GM04504 (cell line): ENCODE measurements at places on chromosomes 16 and 17.

- peak; percentile 78 for DNase-seq
Observed at GRCh38 chr17:8220783-8221662, 10.6 kb upstream of the AURKB start.

- peak; percentile 83 for DNase-seq
Observed at GRCh38 chr16:75238132-75238852, 13.1 kb downstream of the BCAR1 start.

DNA sequence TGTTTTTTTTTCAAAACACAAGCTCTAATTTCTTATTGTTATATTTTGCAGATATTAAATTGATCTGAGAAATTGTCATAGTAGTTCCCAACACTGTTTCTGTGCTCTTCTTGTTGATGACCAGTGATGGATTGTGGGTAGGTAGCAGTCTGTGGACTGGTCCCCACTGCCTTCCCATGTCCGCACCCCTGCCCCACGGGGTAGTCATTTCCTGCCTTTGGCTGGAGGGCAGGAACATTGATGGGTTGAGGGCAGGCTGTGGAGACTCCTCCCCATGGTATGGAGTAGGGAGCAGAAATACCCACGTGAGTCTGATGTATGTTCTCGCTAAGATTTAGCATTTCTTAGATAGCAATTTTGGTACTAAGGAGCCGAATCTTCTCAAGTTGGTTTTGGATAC lies 762.0 kb downstream of the CDH8 start:
- no peak for DNase-seq

DNA sequence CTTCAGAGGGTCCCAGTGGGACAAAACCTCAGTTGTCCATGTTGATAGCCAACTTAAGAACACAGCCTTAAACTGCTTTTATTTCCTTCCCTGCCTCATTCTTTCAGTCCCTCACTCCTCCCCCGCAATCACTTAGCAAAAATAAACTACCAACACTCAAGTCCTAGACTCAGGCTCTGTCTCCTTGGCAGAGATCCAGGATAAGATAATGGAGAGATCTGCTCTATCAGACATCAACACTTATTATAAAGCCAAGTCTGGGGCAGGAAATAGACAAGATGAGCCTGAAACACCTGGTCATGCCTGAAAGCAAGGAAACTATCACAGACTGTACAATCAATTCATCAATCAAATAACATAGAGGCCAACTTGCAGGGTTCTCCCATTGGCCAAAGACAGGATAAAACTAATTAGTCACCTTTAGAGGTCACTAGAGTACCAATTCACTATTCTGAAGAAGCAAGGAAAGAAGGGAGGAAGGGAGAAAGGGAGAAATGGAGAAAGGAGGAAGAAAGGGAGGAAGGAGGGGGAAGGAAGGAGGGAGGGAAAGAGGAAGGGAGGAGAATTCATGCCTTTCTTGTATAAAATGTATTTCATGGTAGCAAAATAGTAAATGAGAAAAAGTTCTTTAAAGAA lies 15.7 kb downstream of the HYDIN start:
- no peak for DNase-seq

DNA sequence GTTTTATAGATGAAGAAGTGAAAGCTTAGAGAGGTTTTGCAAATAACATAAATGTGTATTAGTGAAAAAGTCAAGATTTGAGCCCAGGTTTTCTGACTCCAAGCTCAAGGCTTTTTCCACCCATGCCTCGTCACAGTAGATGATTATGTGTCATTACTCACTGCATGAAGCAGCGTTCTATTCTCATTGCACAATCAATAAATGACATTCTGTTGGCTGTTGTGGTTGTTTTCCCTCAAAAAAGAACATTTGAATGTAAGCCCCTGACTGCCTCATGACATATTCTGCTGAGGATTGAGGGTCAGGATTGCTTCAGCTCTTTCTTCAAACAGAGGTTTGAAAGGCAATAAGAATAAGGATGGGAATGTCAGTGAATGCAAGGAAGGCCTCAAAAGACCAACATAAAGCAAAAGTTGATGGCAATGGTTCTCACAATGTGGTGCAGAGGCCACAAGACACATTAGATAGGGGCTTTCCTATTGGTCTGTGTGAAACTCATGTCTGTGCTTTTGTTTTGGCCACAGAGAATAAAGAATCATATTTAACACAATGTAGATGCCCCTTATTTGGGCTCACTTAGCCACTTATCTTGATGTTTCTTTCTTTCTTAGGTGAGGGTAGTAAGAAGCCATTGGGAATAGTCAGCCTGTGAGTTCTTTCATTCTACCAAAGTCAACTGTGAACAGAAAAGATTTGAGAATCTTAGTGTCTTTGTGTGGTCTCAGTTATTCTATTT lies 5.4 kb upstream of the MMD start:
- DNase-seq: no peak

DNA sequence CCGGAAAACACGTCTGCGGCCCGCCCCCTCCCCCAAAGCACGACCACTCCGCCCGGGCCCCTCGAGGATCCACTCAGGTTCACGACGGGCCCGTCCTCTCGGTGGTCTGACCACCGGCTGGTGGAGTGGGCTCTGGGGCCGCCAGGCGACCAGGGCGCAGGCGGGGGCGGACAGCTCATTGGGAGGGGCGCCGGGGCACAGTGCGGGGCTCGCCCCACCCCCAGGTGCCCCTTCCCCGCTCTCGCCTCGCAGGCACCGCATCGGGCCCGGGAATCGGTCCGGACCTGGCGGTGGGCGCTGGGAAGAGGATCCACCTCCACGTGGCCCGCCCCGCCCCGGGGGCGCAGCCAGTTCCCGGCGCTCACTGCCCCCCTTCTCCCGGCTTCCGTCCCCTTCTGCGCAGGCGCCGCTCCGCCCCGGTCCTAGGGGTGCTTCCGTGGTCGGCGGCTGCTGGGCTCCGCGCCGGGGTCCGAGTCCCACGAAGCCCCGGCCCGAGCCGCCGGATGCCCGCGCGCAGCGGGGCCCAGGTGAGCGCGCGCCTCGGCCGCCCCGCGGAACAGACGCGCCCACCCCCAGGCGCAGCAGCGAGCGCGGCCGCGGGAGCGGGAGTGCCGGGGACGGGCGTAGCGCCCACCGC lies at the start of gene MPG:
Gene MPG, plus strand, starts transcription at position 419 of the 637 bp plus-strand sequence. Its CDS starts 85 bp downstream, at position 504.
- DNase-seq: no peak

DNA sequence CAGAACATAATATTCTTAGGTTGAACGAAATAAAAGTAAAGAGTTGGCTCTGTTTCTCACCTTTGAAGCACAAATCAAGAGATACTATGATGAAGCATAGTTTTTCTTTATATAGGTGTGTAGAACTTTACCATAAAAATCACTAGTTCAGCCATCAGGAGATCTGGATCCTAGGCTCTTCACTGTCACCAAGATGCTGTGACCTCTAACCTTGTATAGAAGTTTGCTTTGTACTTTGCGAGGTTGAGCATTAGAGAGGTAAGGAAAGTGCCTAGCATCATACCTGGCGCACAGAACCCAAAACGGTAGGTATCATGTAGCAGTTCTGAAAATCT lies 553 bp upstream of the CDC6 start:
- DNase-seq: no peak

- no peak for DNase-seq
Observed at GRCh38 chr17:80396157-80397033, 18.6 kb upstream of the ENDOV start.

- DNase-seq: no peak
Observed at GRCh38 chr17:64736804-64737492, 74.8 kb upstream of the SMURF2 start.

DNA sequence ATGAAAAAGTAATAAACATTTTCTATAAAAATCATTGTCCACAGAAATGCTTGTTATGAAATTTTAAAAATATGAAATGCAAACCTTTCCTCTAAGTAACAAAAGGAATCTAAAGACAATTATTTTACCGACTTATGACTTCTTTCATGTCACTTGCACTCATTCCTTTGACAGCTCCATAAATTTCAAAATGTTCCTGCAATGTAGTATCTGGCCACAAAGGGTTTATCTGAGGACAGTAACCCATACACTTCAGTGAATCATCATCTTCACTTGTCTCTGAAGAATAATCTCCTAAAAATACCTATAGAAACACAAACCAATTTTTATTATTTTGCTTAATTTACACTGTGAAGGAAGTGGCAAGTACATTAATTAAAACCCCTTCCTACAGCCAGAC lies 25.6 kb upstream of the ABCA10 start:
- no peak for DNase-seq

DNA sequence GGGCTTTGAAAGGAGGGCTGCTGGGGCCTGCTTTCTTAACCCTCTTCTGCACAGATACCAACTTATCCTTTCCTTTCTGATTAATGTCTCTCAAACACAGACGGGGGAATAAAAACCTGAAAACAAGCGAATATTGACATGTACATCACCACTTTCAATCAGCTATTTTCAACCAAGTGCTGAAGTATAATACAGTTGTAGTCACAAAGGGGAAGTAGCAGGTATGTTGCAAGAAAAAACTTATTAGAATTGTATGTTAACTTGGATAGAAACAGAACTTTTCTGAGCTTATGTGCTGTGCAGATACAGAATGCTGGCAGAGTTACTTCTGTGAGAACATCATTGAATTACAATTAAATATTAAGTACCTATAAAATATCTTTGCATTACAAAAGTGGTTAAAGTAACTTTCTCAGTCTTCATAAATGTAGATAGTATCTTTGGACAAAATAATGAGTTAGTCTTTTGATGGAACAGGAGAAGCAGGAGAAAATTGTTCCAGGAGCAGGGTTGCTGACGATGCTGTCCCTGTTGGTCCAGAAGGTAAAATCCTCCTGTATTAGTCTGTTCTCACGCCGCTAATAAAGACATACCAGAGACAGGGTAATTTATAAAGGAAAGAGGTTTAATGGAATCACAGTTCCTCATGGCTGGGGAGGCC lies 59.5 kb downstream of the RPTOR start:
- DNase-seq: no peak

GRCh38 chr17:57911834-57912673 lies 43.2 kb downstream of the CUEDC1 start:
- DNase-seq: no peak

DNA sequence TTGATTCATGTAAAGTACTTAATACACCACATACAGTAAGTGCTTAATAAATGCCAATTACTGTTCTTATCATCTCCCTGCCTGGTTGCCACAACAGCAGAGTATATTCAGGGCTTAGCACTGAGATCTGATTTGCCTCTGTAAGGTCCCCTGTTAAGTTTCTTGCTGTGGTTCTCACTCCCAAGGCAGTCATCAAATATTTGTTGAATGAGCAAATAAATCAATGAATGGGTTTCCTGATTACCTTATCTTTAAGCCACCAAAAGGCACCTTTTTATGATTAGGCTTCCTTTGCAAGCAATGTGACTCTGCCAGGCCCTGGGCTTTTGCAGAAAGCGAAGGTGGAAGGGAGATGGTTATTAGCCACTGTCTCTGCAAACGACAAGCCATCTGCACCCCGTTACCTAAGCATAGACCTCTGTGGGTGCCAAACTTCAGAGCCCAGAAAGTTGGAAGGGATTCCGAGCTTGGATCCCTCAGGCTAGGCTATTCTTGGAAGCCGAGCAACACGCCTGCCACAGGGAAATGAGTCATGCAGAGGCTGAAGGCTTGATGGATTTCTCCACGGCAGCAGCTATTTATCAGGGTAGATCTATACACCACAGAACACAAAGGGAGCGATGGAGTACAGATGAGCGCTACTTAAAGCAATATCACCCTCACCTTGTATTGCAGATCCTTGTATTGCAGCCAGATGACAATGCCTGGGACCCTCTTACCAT lies 102.0 kb downstream of the GRIN2A start:
- DNase-seq: peak; percentile 71

GRCh38 chr17:30550512-30551273 lies 73.5 kb downstream of the GOSR1 start:
- no peak for DNase-seq
